GM04503 (cell line): ENCODE measurements at places on chromosomes 12 and 14.

DNA sequence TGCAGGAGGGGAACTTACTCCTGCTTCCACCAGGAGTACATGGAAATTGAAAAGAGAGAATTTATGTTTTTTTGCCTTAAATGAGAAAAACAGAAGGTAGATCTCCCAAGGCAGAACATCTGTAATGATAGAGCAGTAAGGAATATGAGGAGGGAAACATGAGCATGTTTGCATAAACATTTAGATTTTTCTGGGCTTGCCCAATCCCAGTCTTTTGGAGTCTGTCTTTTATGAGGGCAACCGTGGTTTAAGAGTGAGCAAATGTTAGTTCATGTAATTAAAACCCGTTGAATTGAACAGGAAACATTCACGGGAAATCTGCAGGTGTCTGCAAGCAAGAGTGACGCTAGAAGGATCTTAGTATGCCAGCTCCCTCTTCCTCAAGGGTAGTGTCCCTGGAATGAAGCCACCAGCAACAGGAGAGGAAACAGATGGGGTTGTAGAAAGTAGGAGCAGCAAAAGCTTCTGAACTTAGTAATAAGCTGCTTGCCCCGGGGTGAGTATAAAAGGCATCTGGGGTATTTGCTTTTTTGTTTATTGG is 79.3 kb downstream of the ARF6 start:
- DNase-seq = no peak

- no peak for DNase-seq
Observed at GRCh38 chr14:48890333-48890732, 695.8 kb downstream of the RPS29 start.

GRCh38 chr14:71290301-71290700 is 383.0 kb downstream of the PCNX1 start:
- DNase-seq = no peak

- no peak for DNase-seq
Observed at GRCh38 chr12:70692681-70693288, 55.6 kb upstream of the PTPRB start.

DNA sequence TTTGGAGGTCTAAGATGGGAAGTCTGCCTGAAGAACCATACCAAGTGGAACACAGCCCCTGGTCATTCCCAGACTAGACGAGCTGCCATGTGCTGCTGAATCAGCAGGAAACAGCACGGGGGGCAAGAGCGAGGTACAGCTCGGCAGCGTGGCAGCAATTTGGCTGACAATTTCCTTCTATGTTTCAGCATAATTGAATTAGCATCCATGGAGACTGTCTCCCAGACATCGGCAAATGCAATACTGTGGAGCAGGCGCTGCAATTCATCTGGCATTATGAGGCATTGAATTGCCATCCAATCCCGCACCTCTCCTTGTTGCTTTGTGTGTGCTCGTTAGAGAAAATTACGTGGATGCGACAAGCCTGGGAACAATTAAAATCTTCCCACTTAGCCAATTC is 46.0 kb upstream of the CCDC60 start:
- DNase-seq = no peak

- no peak for DNase-seq
Observed at GRCh38 chr14:54651649-54652048, 84.7 kb downstream of the SAMD4A start.

DNA sequence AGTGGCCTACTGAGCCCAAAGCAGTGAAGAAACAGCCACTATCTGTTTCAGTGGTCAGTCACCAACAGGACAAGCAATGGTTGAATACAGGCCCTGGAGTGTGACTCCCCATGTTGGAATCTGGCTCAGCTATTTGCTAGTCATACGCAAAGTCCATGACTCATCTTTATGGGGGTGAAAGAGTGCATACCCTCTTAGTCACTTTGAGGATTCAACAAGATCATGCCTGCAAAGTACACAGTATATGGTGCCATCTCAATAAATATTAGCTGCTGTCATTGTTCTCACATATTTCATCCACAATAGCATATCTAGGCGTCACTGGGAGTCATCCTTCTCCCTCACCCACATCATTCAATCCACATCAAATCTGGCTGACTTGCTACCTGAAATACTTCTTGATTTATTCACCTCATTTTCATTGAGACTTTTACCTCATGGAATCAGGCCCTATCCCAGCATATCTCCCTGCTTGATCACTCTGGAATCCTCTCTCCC is 26.4 kb upstream of the STAB2 start:
- DNase-seq = peak; percentile 97

- no peak for DNase-seq
Observed at GRCh38 chr14:52538623-52539022, 13.7 kb downstream of the TXNDC16 start.

DNA sequence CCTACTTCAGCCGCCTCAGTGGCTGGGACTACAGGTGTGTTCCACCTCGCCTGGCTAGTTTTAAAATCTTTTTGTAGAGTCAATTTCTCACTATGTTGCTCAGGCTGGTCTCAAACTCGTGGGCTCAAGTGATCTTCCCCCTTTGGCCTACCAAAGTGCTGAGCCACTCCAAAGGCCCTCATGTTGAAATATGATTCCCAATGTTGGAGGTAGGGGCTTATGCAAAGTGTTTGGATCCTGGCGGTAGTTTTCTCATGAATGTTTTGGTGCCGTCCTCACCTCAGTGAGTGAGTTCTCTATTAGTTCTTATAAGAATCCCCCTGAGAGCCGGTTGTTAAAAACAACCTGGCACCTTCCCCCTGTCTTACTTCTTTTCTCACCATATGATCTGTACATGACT is 784.6 kb downstream of the TMTC2 start:
- DNase-seq = no peak

GRCh38 chr12:28652239-28652638 is 462.0 kb downstream of the CCDC91 start:
- no peak for DNase-seq

GRCh38 chr12:52860102-52860823 is 11.5 kb upstream of the KRT78 start:
- DNase-seq = peak; percentile 58

- DNase-seq = no peak
Observed at GRCh38 chr12:14795028-14795448, 8.2 kb downstream of the WBP11 start.

DNA sequence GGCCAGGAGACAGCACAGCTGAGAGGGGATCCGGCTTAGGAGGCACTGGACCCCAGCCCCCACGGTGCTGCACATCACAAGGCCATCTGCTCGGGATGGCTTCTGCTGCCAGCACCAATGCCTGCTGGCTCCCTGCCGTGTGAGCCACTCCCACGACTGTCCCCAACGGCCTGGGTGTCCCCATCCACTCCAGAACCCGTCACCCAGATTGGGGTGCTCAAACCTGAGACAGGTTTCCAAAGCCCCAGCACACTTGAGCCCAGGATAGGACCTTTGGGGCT is 102.4 kb downstream of the RFLNA start:
- no peak for DNase-seq

DNA sequence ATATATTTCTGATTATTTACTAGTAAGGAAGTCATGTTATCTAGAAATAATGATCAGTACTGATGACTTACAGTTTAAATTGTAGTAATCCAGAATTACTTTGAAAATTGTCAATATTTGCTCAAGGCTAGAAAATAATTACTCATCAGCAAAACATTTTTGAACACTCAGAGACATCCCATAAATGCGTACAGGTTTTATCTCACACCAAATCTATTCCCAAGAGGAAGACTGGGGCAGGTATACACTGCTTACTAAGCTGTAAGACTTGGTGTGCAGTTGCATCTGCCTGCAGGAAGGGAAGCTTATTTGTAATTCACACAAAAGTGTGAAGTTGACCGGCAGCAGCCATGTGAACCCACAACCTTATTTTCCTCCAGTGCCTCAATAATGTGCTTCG is 146.4 kb downstream of the CCER1 start:
- DNase-seq = no peak

- DNase-seq = no peak
Observed at GRCh38 chr14:60278350-60278749, 29.3 kb downstream of the PPM1A start.

DNA sequence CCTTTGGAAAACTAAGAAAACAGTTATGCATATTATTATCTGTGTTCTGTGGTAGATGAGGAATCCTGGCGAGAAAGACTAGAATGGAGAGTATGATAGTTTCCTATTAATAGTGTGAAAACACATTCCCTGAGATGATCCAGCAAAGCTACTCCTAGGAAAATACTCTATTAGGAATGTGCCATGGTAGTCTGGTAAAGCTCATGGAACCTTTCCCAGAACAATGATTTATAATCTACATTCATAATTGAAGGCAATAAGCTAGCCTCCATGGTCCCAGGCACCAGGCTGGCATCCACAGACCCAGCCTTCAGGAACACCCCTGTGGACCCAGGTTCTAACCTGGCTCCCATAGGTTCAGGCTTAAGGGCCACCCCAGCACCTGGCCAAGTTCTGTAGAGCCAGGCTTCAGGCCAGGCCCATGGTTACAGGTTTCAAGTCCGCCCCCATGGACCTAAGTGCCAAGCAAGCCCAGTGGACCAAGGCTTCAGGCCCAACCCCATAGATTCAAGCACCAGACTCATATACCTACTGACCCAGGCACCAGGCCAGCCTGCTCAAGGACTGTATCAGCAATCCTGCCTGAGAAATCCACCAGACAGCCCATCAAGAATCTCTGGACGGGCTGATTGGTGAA is 72.2 kb downstream of the ITPR2 start:
- DNase-seq = no peak

GRCh38 chr12:88715673-88716072 is 135.4 kb upstream of the KITLG start:
- DNase-seq = no peak

- no peak for DNase-seq
Observed at GRCh38 chr14:35368139-35368460, 36.4 kb downstream of the NFKBIA start.

DNA sequence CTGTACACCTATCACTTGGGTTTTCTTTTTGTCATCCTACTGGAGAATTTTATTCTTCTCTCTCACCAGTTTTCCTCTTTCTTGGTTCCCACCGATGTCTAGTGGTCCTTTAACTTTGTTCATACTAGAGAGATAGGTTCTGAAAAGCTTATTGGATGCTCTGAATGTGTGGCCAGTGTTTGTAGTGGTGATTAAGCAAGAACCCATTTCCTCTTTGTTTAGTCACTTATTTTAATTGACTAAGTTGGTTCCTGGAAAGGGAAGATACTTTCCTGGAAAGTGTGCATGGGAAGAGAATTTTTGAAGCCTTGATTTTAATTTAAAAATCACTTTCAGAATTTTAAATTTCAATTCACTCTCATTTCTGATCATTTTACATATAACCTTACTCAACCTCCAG is 127.2 kb downstream of the OTOGL start:
- DNase-seq = peak; percentile 18

DNA sequence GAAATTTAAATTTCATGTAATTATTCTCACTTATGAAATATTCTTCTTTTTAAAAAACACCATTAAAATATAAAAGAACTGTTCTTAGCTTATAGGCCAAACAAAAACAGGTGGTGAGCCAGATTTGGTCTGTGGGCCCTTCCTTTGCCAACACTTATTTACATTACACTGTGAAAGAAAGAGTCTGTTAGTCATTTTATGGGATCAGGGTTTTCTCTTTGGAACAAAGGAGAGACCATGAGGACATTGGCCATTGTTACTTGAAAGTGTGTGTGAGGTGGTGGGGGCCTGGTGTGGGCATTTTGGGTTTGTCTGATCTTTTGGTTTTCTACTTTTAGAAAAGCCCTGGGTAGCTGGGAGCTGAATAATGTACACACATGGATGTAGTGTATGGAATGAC is 62.7 kb downstream of the TTC6 start:
- no peak for DNase-seq

- DNase-seq = no peak
Observed at GRCh38 chr12:88416786-88417185, 163.5 kb downstream of the KITLG start.

GRCh38 chr14:105844047-105844630 is 317.8 kb downstream of the TMEM121 start:
- no peak for DNase-seq

- no peak for DNase-seq
Observed at GRCh38 chr14:67602076-67602475, 2.0 kb upstream of the PIGH start.

DNA sequence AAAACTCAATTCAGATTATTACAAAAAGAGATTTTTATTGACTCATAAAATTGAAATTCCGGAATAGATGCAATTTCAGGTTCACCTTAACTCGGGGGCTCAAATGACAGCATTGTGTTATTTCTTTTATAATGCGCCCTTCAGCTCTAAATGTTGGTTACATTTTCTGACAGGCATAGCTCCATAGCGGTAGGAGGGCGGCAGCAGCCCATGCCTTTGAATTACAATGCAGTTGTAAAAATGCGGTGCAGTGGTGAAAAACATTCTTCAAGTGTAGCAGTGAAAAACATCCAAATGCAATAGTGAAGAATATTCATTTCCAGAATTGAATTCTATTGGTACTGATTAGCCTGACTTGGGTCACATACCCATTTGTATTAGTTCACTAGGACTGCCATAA is 215.3 kb upstream of the PKP2 start:
- no peak for DNase-seq

- DNase-seq = no peak
Observed at GRCh38 chr14:93996130-93996695, 888 bp upstream of the CCDC197 start.

- DNase-seq = no peak
Observed at GRCh38 chr12:91974541-91975085, 171.0 kb downstream of the BTG1 start.

DNA sequence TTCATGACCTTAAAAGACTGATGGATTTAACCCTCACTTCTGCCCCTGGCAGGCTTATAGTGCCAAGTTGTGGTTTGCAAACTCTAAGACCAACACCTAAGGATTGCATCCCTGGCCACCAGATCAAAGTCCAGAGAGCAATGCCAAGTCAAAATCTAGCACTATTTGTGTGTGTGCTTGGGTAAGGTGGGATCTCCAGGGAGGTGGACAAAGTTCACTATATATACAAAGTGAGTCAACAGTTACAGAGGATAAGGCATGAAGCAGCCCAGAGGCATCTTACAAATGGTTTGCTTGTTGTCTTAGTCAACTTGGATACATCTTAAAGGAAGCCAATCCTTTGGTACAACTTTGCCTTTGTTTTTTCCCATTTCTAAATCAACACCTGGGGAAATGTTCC is 137.3 kb downstream of the MSRB3 start:
- no peak for DNase-seq

DNA sequence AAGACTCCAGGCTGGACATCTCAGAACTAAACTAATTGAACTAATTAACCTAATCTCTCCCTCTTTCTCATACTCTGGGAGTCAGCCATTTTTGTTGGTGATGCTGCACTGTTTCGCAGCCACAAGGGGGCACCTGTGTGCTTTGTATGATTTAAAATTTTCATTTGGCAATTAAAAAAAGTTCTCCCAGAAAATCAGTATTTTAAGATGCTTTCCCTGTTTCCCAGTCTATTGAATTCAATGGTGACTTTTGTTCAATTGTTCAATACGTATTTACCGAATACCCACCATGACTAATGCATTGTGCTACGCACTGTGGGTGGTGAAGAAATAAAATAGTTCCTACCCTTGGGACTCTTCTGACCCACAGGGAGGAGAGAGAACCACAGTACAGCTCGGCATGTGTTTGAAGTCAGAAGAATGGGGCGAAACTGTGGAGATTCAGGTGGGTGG is 63.7 kb downstream of the ZNF664 start:
- DNase-seq = no peak
